ENCODE measurements at places on chromosomes 16 and 17.
A peak's percentile ranks its signal among the peaks of the same experiment; 100 is the strongest.

DNA sequence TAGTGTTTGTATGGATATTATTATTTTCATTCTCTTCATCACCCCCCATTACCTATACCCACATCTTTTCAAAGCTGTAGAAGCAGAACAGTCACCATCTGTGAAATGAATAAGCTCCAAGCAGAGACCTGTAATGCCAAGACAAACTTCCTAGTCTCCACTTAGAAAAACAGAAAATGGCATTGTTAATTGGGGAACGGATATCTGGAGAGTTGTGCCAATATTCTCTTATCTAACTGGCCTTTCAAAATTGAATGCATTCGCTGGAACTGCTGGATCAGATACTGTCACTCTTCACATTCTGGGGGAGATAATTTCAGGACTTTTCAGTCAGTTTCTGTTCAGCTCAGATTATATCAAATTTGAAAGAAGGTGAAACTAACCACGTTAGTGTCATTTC lies 464.4 kb upstream of the GOT2 start:
- DNase-seq = no peak
- H3K4me3 ChIP-seq = no peak overlapping the region
- no peak overlapping the region for H3K27ac ChIP-seq
- no peaks in the 10 kb centered on the region for H3K4me1 ChIP-seq
- H3K36me3 ChIP-seq = no peaks in the 10 kb centered on the region

DNA sequence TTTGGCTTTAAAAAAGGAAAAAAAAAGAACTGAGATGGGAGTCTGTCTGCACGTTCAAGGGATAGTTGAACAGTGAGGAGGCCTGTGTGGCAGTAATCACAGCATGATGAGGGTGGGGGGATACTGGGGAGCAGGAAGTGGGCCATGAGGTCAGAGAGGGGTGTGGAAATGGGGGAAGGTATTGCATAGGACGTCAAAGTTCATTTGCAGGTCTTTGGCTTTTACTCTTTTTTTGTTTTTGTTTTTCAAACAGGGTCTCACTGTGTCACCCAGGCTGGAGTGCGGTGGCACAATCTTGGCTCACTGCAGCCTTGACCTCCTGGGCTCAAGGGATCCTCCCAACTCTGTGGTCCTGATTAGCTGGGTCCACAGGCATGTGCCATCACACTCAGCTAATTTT lies 19.0 kb downstream of the WWP2 start:
- H3K27ac ChIP-seq = no peak overlapping the region
- H3K4me1 ChIP-seq = peaks cover 6% of the 10 kb centered on the region
- no peak for DNase-seq
- H3K27me3 ChIP-seq = no peaks in the 10 kb centered on the region

- no peaks in the 10 kb centered on the region for H3K27me3 ChIP-seq
- H3K4me3 ChIP-seq = no peak overlapping the region
- peaks cover 30% of the 10 kb centered on the region for H3K36me3 ChIP-seq
These were observed 3.6 kb downstream of the CDT1 start for GRCh38 chr16:88807142-88807625.

- peaks cover 6% of the 10 kb centered on the region for H3K4me1 ChIP-seq
- no peaks in the 10 kb centered on the region for H3K27me3 ChIP-seq
- peaks cover 25% of the 10 kb centered on the region for H3K36me3 ChIP-seq
- H3K4me3 ChIP-seq = no peak overlapping the region
These were observed 5.4 kb downstream of the CTRL start for GRCh38 chr16:67926181-67926750.

DNA sequence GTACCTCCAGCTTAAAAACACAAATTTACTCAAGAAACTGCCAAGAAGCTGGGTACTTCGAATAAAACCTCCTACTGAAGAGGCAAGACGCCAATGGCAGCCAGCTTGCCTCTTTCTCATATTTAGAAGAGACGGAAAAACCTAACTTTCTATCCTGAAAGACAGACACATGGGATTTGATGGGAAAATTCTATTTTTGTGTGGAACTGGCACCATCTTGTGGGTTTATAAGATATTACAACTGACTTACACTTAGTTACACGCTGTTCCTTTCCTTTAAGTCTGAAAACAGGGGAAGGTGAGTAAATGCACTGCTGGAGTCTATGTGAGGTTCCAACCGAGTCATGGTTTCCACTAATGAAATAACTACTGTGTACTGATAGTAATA lies 10.3 kb downstream of the ZNF18 start:
- no peak for DNase-seq
- H3K4me1 ChIP-seq = peaks cover 2% of the 10 kb centered on the region
- H3K36me3 ChIP-seq = peaks cover 40% of the 10 kb centered on the region

- DNase-seq = peak; percentile 9
- H3K4me1 ChIP-seq = peaks cover 5% of the 10 kb centered on the region
- no peaks in the 10 kb centered on the region for H3K36me3 ChIP-seq
- no peak overlapping the region for H3K27ac ChIP-seq
- H3K27me3 ChIP-seq = peaks cover 15% of the 10 kb centered on the region
These were observed 15.3 kb downstream of the CCL11 start for GRCh38 chr17:34300652-34301370.

- no peaks in the 10 kb centered on the region for H3K27me3 ChIP-seq
- DNase-seq = no peak
- peaks cover 2% of the 10 kb centered on the region for H3K36me3 ChIP-seq
- no peak overlapping the region for H3K4me3 ChIP-seq
- no peak overlapping the region for H3K27ac ChIP-seq
- H3K4me1 ChIP-seq = peaks cover 13% of the 10 kb centered on the region
These were observed 10.8 kb downstream of the CDK5R1 start for GRCh38 chr17:32497431-32498205.

- H3K27me3 ChIP-seq = no peaks in the 10 kb centered on the region
- H3K36me3 ChIP-seq = peaks cover 51% of the 10 kb centered on the region
- peaks cover 58% of the 10 kb centered on the region for H3K4me1 ChIP-seq
- no peak for DNase-seq
- H3K27ac ChIP-seq = peak overlapping the region; percentile 67
These were observed 20.4 kb downstream of the NLRC5 start for GRCh38 chr16:57009643-57010170.

DNA sequence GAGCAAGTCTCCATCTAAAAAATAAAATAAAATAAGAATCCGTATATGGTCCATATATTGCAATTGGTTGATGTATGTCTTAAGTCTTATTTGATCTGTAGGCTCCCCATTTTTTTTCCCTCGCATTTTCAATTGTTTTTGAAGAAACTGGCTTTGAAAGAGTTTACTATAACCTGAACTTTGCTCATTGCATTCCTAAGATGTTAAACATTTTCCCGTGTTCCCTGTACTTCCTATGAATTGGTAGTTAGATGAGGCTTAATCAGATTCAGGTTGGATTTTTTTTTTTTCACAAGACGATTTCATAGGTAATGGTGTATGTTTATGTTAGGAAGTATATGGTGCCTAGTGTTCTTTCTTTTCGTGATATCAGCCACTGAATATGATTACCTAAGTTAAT lies 3.3 kb downstream of the LRRC36 start:
- peaks cover 7% of the 10 kb centered on the region for H3K4me1 ChIP-seq
- DNase-seq = no peak
- peaks cover 27% of the 10 kb centered on the region for H3K27me3 ChIP-seq
- no peak overlapping the region for H3K27ac ChIP-seq

- H3K27me3 ChIP-seq = no peaks in the 10 kb centered on the region
- H3K36me3 ChIP-seq = no peaks in the 10 kb centered on the region
- DNase-seq = no peak
- H3K4me1 ChIP-seq = no peaks in the 10 kb centered on the region
- no peak overlapping the region for H3K27ac ChIP-seq
These were observed 24.5 kb downstream of the PEMT start for GRCh38 chr17:17566896-17567513.

- no peak overlapping the region for H3K27ac ChIP-seq
- H3K36me3 ChIP-seq = no peaks in the 10 kb centered on the region
- DNase-seq = no peak
- H3K4me1 ChIP-seq = peaks cover 3% of the 10 kb centered on the region
- peaks cover 26% of the 10 kb centered on the region for H3K27me3 ChIP-seq
- no peak overlapping the region for H3K4me3 ChIP-seq
These were observed 1.0 kb upstream of the C16orf74 start for GRCh38 chr16:85751698-85752501.

- no peak overlapping the region for H3K4me3 ChIP-seq
- H3K4me1 ChIP-seq = no peaks in the 10 kb centered on the region
- no peaks in the 10 kb centered on the region for H3K27me3 ChIP-seq
- DNase-seq = no peak
- no peaks in the 10 kb centered on the region for H3K36me3 ChIP-seq
These were observed 2270.8 kb downstream of the TP53TG3F start for GRCh38 chr16:35730251-35730650.

- no peak for DNase-seq
- H3K27me3 ChIP-seq = no peaks in the 10 kb centered on the region
- no peak overlapping the region for H3K27ac ChIP-seq
- no peak overlapping the region for H3K4me3 ChIP-seq
- H3K4me1 ChIP-seq = peaks cover 48% of the 10 kb centered on the region
- peaks cover 41% of the 10 kb centered on the region for H3K36me3 ChIP-seq
These were observed 36.3 kb downstream of the GNA13 start for GRCh38 chr17:65020284-65020683.

DNA sequence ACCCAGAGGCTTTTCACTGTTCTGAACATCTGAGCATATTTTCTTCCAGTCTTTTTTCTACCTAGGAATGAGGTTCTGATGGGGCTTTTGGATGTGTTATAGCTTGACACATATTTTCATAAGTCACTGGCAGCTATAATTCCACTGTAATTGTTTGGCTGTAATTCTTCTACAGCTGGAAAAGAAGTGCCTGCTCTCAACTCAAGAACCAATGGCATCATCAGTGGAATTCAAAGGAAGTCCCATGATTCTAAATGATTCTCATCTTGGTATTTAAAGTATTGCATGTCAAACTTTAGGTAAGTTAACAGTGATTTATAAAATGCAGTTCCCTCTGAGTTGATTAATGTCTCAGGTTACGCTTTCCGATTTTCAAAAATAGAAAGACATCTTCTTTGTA lies 16.8 kb downstream of the WIPI1 start:
- DNase-seq = no peak
- peaks cover 54% of the 10 kb centered on the region for H3K4me1 ChIP-seq
- H3K27me3 ChIP-seq = no peaks in the 10 kb centered on the region
- H3K4me3 ChIP-seq = no peak overlapping the region
- H3K36me3 ChIP-seq = peaks cover 27% of the 10 kb centered on the region

DNA sequence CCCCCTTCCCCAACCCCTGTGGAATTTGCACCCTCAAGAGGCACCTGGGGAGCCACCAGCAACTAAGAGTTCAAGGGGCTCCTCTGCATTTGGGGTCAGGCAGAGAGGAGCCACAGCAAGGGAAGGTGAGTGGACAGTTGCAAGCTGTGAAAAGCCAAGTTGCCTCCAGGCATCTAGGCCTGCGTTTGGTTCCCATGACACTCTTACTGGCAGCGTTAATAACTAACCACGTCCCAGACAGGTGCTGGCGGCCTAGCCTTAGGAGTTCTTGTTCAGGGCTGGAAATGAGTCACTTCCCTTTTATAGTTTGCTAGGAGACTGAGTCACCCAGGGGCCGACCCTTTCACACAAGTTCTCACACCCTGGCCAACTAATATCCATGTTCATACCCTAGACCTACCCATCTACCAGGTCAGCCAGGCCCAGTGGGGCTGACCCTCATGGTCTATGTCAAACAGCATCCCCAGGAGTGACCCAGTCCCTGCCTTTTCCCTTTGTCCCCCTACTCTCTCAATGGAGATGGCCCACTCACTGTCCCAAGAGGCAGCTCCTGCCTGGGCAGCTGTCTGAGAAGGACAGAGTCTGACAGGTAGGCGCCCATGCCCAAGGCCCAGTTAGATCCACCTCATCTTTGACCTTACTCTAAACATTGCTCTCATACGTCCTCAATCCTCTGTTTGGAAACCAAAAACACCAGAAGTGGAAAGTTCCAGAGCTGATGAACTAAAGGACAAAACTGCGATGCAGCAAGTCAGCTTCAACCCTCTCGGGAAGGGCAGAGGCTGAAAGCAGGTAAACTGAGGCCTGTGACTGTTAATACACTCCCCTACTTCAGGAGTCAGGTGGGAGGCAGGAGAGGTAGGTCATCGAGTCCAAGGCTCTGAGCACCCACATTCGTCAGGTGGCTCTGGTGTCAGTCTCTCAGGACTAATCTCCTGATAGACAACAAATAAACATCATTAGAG lies 300.6 kb downstream of the SOX9 start:
- no peak overlapping the region for H3K4me3 ChIP-seq
- H3K27me3 ChIP-seq = no peaks in the 10 kb centered on the region
- no peaks in the 10 kb centered on the region for H3K36me3 ChIP-seq
- H3K27ac ChIP-seq = no peak overlapping the region
- no peaks in the 10 kb centered on the region for H3K4me1 ChIP-seq

- no peaks in the 10 kb centered on the region for H3K36me3 ChIP-seq
- no peak overlapping the region for H3K27ac ChIP-seq
- no peak for DNase-seq
- H3K27me3 ChIP-seq = peaks cover 11% of the 10 kb centered on the region
These were observed 8.1 kb upstream of the CMTR2 start for GRCh38 chr16:71297341-71297634.

- peak; percentile 74 for DNase-seq
- H3K36me3 ChIP-seq = peaks cover 43% of the 10 kb centered on the region
- no peaks in the 10 kb centered on the region for H3K27me3 ChIP-seq
- peak overlapping the region; percentile 89 for H3K4me3 ChIP-seq
- H3K4me1 ChIP-seq = peaks cover 21% of the 10 kb centered on the region
- H3K27ac ChIP-seq = peak overlapping the region; percentile 91
These were observed 9.8 kb downstream of the SLC38A10 start for GRCh38 chr17:81285179-81285878.

DNA sequence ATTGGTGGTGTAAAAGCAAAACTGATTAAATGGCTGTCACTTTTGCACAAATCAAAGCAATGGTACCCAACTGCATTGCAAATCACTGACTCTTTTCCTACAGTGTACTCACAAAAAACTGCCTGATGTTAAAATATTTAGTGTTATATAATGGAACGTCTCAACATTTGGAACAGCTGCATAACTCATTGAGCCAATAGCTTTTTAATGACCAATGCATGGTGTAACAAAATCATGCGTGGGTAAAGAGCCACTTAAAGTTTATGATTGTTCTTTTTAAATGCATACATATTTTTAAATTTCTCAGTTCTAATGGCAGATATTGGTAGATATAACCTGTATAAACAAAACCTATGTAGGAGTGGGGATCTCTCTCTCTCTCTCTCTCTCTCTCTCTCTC lies 204.0 kb upstream of the MPHOSPH6 start:
- no peaks in the 10 kb centered on the region for H3K36me3 ChIP-seq
- H3K4me1 ChIP-seq = no peaks in the 10 kb centered on the region
- no peak overlapping the region for H3K27ac ChIP-seq
- no peaks in the 10 kb centered on the region for H3K27me3 ChIP-seq

DNA sequence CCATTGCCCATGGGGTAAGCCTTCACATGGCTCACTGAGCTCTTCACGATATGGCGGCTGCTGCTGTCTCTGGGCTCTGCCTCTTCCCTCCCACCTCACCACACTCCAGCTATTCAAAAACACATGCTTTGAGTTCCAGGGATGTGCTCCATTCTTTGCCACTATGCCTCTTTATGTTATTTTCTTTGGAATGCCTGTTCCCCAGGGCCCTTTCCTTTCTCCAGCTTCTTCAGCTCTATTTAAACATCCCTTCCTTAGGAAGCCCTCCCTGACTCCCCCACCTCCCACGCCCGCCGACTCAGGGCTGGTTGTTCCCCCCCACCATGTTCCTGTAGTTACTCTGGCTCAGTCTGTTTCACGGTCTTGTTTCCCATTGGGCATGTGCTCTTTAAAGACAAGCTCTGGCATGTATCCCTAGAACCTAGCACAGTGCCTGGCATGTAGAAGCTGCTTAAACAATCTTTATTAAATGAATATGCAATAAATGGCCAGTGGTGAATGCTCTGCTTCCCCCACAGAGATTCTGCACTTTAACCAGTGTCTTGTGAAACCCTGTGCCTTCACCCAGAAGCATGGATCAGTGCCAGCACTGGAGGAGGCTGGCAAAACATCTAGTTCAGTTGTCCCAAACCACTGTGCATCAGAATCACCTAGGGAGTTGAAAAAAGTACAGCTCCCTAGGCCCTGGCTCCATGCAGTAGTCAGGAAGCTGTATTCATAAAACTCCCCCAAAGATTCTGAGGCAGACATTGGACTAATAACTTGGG lies 6.9 kb downstream of the MYCBPAP start:
- DNase-seq = no peak
- no peaks in the 10 kb centered on the region for H3K36me3 ChIP-seq
- peaks cover 21% of the 10 kb centered on the region for H3K4me1 ChIP-seq
- no peaks in the 10 kb centered on the region for H3K27me3 ChIP-seq

Measured in T-helper 2 cell treated with Interferon-gamma antibody and Interleukin-4, amounts not matched to agents 5 μg/mL and 100 μg/mL, for 36 hours (primary cell).